ENCODE measurements at places on chromosomes 6 and 20.

GRCh38 chr20:34268851-34269636 is 27.8 kb downstream of the ASIP start:
- no peak for DNase-seq

DNA sequence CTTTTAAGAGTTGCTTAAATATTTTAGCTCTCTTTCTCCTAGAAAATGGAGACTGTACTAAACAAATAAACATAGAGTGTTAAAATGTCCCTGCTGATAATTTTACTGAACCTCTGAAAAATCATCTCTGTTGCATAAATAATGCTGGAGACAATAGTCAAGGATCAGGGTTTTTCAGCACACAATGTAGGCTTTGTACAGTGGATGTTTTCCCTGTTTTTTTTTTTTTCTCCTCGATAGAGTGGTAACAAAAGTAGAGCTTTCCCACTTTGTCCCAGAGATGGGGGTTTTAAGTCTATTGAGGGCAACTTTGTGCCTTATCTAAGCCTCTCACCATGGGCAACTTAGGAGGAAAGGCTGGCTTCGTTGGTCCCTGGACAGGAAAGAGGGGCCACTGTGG is 222.6 kb upstream of the HDDC2 start:
- DNase-seq: no peak

DNA sequence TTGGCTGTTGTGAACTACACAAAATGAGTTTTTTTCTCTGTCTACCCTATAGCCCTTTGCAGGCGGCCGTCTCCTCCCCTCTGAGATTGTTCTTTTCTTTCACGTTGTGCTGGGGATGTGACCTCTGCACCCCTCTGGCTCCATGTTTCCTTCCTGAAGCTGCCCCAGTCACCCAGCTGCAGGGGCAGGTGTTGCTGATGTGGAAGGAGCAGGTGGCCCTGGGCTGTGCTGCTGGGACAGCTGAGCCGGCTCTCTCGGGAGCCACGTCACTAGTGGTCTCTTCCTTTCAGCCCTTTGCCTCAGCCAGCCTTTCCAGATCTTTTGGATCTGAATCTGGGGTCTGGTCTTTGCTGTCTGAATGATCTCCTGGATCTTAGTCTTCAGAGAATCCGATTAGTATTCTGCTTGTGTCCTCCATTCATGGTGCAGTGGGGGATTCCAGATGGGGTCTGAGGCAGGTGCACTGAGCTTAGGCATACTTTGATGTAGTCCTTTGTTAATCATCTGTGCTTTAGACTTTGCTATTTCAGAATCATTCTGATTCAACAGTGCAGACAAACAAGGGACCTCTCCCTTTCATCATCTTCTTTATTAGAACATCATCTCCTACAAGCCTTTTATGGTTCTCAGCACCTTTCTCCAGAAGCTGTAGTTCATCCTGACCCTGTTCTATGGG is 31.4 kb downstream of the TMEM181 start:
- DNase-seq: no peak

- no peak for DNase-seq
These were observed 70.5 kb upstream of the SULF2 start for GRCh38 chr20:47855799-47856198.

DNA sequence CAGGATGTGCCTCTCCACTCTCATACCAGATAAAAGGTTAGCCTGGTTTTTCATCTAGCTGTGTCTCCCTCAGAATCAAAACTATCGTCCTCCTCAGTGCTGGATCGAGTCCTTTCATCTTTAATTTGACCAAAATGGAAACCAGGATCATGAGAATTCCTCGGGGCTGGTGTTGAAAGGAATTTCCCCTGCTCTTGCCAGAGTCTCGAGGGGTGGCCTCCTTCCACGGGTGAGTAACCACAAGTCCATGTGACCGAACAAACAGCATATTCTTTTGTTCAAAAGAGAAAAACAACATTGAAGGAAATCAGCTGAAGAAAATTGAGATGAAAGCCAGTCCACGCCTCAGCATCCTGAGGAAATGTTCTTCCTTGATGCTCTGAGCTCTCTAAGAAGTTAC is 165.9 kb upstream of the CDYL start:
- DNase-seq: no peak

GRCh38 chr20:58611236-58612030 is 39.6 kb upstream of the STX16 start:
- DNase-seq: no peak

DNA sequence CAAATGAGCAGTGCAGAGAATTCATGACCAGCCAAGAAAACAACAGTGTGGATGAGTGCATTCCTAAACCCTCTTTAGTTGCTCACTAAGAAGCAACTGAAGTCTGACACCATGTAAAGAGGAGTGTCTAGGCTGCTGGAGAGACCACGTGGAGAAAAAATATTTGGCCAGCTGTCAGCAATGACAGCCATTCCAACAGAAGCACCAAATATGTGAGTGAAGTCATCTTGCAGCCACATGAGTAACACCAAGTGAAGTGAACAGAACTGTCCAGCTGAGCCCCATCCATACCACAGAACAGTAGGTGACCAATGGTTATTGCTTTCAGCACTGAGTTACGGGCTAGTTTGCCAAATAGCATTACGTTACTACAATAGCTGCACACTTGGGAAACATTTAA is 89.4 kb downstream of the TBXT start:
- DNase-seq: peak; percentile 18

GRCh38 chr6:93848031-93848742 is 428.8 kb upstream of the EPHA7 start:
- DNase-seq: no peak

GRCh38 chr6:17883665-17884497 is 103.6 kb downstream of the KIF13A start:
- DNase-seq: no peak

DNA sequence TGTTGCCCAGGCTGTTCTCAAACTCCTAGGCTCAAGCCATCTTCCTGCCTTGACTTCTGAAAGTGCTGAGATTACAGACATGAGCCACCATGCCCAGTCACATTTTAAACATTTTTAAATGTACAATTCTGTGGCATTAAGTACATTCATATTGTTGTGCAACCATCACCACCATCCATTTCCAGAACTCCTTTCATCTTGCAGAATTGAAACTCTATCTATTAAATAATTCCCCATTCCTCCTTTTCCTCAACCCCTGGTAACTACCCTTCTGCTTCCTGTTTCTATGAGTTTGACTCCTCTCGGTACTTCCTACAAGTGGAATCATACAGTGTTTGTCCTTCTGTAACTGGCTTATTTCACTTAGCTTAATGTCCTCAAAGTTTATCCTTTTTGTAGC is 103.8 kb upstream of the NAA20 start:
- no peak for DNase-seq

GRCh38 chr6:20211037-20211940 is 980 bp downstream of the MBOAT1 start:
- no peak for DNase-seq

DNA sequence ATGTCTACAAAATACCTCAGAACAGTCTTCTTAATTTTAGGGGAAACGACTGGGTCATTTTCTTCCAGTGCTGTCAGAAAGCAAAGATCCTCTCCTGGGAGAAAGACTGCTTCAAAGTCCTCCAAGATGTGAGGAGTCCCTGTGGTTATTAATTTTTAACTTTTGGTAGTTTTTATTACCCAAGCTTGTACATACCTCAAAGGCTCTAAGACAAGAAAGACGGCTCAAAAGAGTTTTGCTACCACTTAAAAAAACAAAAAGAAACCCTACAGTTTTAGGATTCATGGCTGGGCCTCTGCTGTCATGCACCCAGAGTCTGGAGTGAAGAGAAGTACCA is 56.1 kb upstream of the APCDD1L start:
- DNase-seq: no peak

DNA sequence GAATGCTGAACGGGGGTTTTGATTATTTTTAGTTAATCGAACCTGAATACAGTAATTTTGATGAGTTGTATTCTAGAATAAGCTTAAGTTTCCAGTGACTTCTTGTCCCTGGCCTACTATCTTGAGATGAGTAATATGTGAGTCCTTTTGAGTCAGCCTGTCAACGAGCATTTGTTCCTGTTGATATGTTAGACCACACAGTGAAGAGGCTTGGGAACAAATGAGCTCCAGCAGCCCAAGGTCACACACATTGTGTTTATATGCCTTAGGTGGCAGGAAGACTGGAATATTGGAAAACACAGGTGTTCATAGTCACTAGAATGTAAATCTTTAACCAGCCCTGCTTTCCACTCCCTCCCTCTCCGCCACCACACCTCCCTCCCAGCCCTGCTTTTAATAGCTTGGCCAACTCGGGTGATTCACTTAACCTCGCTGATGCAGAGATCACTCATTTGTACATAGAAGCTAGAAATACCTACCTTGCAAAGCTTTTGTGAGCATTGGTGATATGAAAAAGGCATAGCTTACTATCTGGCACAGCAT is 9.1 kb downstream of the SMPDL3A start:
- DNase-seq: no peak

DNA sequence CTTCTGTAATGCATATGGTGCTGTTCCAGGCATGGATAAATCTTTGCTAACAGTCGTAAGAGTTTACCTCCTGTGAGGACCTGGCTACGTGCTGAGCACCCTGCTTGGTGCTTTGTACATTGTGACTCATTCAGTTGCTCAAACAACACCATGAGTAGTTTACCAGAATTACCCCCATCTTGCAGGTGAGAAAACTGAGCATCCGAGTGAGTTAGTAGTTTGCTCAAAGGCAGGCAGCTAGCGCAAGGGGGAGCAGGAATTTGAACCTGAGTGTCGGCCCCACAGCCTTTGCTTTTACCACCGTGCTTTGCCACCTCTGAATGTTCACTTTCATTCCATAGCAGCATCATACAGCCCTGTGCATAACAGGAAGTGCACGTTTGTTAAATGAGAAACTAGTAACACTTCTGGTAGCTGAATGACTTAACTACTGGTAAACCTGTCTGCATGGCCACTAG is 121.9 kb downstream of the MTHFD1L start:
- no peak for DNase-seq

GRCh38 chr6:24257282-24257681 is 100.6 kb downstream of the DCDC2 start:
- DNase-seq: no peak

DNA sequence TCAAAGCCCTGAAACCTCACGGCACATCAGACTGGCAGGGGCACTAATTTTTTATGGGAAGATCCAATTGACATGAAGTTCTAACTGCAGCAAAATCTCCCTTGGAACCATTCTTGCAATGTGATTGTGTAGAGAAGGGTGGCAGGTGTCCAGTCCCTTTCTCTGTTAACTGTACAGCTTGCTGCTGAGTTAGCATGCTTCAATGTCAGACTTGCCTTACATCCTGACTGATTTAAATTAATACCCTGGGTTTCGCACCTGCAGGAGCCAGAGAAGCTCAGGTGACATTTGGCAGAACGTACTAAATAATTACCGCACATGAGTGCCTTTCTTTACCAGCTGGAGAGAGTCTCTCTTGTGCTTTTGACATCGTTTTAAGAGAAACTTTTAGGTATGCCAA is 123.0 kb downstream of the DOK5 start:
- DNase-seq: no peak
